CD4-positive, alpha-beta T cell treated with Interferon gamma for 1 hour (primary cell): ENCODE measurements at places on chromosomes 11 and 22.

- DNase-seq, result no peak
These were observed 11.0 kb downstream of the OR51E1 start for GRCh38 chr11:4654635-4655369.

- no peak for DNase-seq
These were observed 101.6 kb downstream of the CCDC81 start for GRCh38 chr11:86476109-86476861.

DNA sequence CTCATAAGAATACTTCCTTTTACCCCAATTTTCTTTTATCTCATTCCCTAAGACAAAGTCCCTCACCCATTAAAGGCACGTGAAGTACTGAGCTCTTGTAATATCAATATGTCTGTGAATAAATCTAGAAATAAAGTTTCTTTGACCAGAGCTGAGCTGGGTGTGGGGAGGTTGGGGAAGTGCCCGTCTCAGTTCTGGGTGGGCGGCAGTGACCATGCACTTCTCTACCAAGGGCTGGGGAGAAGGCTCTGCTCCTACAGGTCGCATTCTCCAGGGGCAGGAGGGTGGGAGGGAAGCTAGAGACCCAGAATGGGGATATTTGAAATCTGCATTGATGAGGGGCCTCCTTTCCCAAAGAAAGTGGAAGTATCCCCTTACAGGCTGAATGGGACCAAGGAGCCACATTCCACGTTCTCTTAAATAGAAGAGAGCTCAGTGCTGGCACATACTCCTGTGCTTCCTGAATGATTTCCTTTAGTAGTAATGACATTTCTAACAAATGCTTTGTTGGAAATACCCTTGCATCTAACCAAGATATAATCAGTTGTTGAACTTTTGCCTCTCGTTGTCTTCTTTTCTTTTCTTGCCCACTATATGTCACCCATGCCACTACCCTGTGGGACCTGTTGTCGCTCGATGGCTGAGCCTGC lies 16.1 kb downstream of the RBX1 start:
- DNase-seq, result no peak

DNA sequence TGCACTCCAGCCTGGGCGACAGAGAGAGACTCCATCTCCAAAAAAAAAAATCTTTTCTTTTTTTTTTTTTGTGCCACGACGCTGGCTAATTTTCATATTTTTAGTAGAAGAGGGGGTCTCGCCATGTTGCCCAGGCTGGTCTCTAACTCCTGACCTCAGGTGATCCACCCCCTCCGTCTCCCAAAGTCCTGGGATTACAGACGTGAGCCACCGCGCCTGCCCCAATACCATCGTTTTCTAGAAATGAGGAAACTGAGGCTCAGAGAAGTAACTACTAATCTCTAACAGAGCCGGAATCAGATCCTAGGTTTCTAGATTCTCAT lies 13.5 kb downstream of the SSH3 start:
- DNase-seq, result no peak

GRCh38 chr11:100759856-100760255 lies 72.8 kb downstream of the ARHGAP42 start:
- DNase-seq, result no peak

DNA sequence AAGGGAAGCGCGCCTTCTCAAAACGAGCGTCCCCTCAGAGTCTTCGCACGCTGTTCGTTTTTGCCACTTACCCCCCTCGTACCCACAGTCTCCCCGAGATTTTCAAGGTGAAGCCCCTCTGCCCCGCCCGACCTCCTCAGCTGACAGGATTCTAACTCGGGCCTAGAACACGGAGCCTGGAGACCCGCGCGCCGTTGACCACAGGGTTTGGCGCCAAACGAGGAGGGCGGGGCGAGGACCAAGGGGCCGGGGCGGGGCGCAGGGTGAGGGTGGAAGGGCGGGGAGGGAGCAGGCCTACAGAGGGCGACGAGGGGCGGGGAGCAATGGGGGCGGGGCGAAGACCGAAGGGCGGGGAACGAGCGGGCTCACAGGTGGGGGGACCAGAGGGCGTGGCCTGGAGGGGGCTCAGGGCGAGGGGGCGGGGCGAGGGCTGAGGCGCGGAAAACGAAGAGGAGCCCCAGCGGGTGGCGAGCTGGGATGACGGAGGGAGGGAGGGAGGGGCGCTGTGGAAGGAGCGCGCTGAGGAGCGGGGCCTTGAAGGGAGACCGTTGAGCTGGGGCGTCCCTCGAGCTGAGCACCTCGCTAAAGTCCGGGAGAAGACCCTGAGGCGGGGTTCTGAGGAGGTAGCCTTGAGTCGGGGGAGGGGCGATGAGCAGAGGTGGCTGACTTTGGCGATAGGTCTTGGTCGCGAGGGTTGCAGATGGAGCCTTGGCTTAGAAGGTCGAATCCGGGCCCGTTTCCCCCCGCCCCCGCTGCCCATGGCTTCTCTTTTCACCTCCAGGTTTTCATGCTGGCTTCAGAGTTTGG lies at the start of gene DMC1:
DMC1 (minus strand) TSS at position 212 of the 807 bp plus-strand sequence. CDS start 1,927 bp downstream, outside the sequence.
- peak; percentile 95 for DNase-seq

- no peak for DNase-seq
These were observed 88.8 kb upstream of the BARX2 start for GRCh38 chr11:129286813-129287212.

GRCh38 chr22:41888627-41889200 lies 26.2 kb downstream of the SHISA8 start:
- no peak for DNase-seq

DNA sequence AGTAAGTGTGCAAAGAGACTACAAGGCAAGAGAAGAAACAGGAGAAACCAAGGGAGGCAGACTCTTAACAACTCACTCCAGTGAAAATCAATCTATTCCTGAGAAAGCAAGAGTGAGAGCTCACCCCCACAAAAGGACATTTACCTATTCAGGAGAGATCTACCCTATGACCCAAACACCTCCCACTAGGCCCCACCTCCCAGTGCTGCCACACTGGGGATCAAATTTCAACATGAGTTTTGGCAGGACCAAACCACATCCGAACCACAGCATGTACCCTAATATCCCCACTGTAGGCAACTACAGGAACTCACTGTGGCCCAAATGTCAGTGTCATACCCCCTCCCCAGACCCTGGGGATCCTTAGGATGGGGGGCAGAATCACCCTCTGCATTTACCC lies 526.2 kb upstream of the B3GAT1 start:
- no peak for DNase-seq

GRCh38 chr22:16955678-16956210 lies 52.3 kb downstream of the GAB4 start:
- no peak for DNase-seq

DNA sequence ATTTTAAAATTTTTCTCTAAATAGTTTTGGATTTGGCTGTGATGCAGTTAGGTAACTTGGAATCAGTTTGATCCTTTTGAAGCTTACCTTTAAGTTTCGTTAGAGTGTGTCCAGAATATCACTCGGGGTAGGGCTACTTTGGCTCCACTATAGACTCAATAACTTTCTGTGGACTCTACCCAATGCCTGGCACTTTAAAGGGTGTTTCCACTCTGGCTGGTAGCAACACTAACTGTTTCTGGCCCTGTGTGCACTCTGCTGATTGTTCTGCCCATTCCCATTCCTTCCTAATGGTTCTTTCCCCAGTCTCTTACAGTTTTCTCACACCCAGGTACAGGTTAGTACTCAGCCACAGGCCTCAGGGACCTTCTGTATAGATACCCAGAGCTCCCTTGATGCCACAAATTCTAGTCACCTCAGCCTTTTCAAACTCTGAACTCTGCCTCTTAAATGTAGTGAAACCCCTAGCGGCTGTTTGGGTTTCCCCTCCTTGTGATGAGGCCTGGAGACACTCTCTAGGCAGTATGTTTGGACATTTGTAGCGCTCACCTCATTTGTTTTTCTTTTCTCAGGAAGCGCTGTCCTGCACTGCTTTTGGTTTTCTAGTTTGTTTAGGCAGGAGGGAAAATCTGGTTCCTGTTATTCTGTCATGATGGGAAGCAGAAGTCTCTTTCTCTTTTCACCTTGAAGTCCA lies 16.8 kb downstream of the CUL5 start:
- DNase-seq, result no peak
